ENCODE measurements at places on chromosomes 7 and 10. TPM values are rescaled to one million over a fixed set of nuclear protein-coding genes. Genes with fewer than 3 reads are reported as not detected.

- H3K27me3 ChIP-seq: no peaks in the 10 kb centered on the region
- DNase-seq: peak; percentile 39
- H3K36me3 ChIP-seq: no peaks in the 10 kb centered on the region
Measured at GRCh38 chr7:49580000-49580399, 193.4 kb upstream of the VWC2 start.

The STEAP1B gene
- 3.0 TPM for total RNA-seq

- no peaks in the 10 kb centered on the region for H3K27me3 ChIP-seq
- peaks cover 10% of the 10 kb centered on the region for H3K4me1 ChIP-seq
- no peak overlapping the region for H3K27ac ChIP-seq
- H3K4me3 ChIP-seq: no peak overlapping the region
- DNase-seq: no peak
- no peaks in the 10 kb centered on the region for H3K36me3 ChIP-seq
Measured at GRCh38 chr7:148541891-148542504, 48.6 kb upstream of the C7orf33 start.

The ADARB2 gene
- total RNA-seq: 0.99 TPM

The NEUROG3 gene
- total RNA-seq: not detected

The DPYSL4 gene
- total RNA-seq: 17.7 TPM

GRCh38 chr10:103181244-103181643 lies 11.8 kb downstream of the NT5C2 start:
- H3K4me3 ChIP-seq: no peak overlapping the region
- no peak for DNase-seq
- H3K4me1 ChIP-seq: peaks cover 12% of the 10 kb centered on the region
- H3K27ac ChIP-seq: no peak overlapping the region
- H3K27me3 ChIP-seq: no peaks in the 10 kb centered on the region

The TFEC gene
- total RNA-seq: 0.06 TPM

- no peak overlapping the region for H3K27ac ChIP-seq
- no peak for DNase-seq
- H3K36me3 ChIP-seq: no peaks in the 10 kb centered on the region
- H3K27me3 ChIP-seq: no peaks in the 10 kb centered on the region
Measured at GRCh38 chr10:89148061-89148460, 59.1 kb downstream of the CH25H start.

- DNase-seq: no peak
- no peaks in the 10 kb centered on the region for H3K36me3 ChIP-seq
- no peaks in the 10 kb centered on the region for H3K27me3 ChIP-seq
Measured at GRCh38 chr7:133011746-133012145, 70.1 kb downstream of the CHCHD3 start.

The IDI1 gene
- 168 TPM for total RNA-seq

The WNT8B gene
- 9.0 TPM for total RNA-seq

DNA sequence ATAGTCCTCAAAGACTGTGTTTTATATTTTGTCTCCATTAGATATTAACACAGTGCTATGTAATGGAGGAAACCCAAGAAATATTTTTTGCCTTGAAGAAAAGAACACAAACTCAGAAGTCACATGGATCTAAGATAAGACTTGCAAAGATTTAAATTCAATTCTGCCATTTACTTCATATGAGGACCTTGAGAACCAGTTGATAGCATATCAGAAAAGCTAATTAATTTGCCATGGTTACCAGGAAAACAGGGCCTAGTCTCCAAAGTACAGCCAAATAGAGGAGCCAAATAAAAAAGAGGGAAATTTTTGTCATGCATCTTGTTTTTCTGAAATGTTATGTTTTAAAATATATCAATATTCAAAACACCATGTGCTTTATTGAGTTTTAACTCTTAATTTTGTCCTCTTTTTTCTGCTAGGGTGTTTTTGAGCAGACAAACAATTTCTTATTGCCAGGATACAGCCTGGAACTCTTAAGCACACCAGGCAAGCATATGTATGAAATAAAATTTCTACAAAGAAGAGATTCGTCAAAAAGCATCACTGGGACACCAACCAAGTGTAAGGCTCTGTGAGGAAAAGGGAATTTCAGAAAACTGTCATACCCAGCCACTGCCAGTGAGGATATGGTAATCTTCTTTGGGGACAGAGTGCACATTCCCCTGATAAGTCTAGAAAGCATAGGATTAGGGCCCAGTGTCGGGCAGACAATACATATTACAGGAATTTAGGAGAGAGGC lies 10.6 kb upstream of the TOMM7 start:
- H3K27ac ChIP-seq: no peak overlapping the region
- no peak overlapping the region for H3K4me3 ChIP-seq
- no peaks in the 10 kb centered on the region for H3K4me1 ChIP-seq
- H3K27me3 ChIP-seq: no peaks in the 10 kb centered on the region
- no peaks in the 10 kb centered on the region for H3K36me3 ChIP-seq

DNA sequence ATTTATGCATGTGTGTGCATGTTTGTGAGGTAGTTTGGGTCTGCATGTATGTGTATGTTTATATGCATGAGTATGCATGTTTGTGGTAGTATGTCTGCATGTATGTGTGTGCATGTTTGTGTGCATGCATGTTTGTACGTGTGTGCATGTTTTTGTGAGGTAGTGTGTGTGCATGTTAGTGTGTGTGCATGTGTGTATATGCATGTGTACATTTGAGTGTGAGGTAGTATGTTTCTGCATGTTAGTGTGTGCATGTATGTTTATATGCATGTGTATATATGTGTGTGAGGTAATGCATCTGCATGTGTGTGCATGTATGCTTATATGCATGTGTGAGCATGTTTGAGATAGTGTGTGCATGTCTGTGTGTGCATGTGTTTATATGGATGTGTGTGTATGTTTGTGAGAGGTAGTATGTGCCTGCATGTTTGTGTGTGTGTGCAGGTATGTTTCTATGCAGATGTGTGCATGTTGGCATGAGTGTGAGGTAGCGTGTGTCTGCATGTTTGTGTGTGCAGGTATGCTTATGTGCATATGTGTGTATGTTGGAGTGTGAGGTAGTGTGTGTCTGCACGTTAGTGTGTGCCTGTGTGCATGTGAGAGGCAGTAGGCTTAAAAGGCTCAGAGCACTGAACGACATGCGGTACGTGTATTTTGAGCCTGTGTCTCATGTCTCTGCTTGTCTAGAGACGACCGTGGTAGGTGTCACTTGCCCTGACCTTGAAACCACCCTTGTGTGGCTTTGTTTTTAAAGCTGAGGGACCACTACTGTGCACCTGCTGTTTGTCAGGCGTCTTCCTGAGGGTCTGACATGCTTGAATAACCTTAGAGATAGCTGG lies 43.7 kb downstream of the PFKP start:
- H3K4me3 ChIP-seq: no peak overlapping the region
- H3K4me1 ChIP-seq: no peaks in the 10 kb centered on the region
- no peak overlapping the region for H3K27ac ChIP-seq
- no peaks in the 10 kb centered on the region for H3K27me3 ChIP-seq

GRCh38 chr10:98416606-98417388 lies 1.8 kb upstream of the PYROXD2 start:
- peaks cover 10% of the 10 kb centered on the region for H3K4me1 ChIP-seq
- no peak overlapping the region for H3K4me3 ChIP-seq
- DNase-seq: no peak
- no peaks in the 10 kb centered on the region for H3K36me3 ChIP-seq

DNA sequence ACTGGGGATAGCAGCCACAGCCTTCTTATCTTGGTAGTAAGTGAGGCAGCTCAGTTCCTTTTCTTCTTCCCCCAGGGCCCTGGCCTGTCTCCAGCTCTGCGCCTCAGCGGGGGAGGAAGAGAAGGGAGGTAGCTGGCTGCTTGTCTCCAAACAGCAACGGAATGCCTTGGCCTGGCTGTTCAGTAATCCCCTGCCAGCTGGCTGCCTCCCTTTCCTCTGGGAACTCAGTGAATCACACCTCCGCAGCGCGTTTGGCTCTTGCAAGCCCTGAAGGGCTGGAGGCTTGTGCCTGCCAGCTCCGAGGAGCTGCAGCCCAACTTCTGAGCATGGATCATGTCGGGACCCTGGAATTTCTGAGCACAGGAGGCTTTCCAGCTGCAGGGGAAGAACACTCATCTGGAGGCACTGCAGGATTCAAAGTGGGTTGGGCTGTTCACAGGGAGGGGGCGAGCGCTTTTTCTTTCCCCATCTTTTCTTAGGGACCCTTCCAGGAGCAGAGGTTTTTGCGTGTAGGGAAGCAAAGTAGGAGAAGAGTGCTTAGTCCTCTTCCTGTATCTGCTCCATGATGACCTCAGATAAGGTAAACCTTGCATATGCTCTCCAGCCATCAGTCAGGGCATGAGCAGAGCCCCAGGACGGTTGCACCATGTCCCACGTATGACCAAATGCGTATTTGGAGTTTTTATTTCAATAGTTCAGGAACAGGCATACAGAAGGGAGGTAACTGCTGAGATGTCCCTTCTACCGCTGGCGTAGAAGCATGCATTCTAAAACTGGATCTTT lies 253.2 kb upstream of the INHBA start:
- H3K4me3 ChIP-seq: no peak overlapping the region
- DNase-seq: peak; percentile 91
- H3K4me1 ChIP-seq: peaks cover 24% of the 10 kb centered on the region
- H3K36me3 ChIP-seq: no peaks in the 10 kb centered on the region
- H3K27me3 ChIP-seq: no peaks in the 10 kb centered on the region
- no peak overlapping the region for H3K27ac ChIP-seq
